ENCODE measurements at places on chromosomes 6 and 20.

DNA sequence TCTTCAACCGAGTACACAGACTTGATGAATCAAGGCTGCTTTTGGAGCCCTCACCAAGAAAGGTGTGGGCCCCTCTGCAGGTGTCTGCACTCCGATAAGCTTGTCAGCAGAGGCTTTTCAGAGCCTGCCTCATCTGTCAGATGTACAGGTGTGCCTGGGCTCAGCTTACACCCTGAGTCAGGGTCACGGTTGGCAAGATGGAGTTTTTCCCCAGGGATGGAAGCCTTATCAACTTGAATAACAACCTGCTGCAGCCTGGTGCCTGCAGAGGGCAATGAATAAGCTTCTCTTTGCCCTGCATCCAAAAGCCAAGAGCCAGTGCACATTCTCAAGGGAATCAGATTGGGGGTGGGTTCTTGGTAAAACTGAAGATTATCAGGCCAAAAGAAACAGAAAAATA, 427.1 kb downstream of the CD83 start:
- no peak for DNase-seq

DNA sequence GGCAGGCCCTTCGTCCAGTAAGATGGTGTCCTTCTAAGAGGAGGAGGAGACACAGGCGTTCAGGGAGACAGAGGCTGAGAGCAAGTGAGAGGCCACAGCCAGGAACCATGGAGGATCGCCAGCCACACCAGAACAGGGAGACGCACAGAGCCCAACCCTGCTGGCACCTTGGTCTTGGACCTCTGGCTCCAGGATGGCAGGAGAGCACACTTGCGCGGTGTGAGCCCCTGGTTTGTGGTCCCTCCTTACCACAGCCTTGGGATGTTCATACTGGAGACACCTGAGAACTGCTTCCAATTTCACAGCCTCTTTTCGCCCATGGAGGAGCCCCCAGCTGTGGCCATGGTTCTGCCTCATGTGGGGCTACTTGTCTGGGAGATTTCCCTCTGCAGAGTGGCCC, 222.4 kb downstream of the DLL1 start:
- no peak for DNase-seq

DNA sequence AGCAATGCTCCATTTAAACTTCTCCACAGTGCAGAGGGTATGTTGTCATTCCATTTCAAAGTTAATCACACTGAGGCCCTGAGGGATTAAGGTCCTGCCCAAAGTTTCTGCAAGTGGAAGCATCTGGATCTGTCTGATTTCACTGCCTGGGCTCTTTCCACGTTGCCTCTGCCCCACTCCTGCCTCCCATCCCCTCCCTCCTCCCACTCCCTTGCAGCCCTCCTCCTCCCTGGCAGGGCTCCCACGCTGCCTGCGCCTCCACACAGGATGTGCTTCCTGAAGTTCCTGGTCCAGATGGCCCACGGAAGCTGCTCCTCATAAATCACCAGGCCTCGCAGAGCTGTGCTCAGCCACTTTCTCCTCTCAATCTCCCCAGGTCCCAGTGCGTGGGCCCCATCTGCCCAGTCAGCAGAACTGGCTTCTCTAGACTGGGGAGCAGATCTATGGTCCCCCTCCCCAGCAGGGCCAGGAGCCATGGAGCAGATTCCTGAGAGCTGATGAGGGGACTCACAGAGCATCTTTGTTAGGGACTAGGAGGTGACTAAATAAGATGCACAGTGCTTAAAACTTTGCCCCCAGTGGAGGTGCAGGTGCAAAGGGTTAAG, 65.4 kb upstream of the MAFB start:
- DNase-seq = no peak

DNA sequence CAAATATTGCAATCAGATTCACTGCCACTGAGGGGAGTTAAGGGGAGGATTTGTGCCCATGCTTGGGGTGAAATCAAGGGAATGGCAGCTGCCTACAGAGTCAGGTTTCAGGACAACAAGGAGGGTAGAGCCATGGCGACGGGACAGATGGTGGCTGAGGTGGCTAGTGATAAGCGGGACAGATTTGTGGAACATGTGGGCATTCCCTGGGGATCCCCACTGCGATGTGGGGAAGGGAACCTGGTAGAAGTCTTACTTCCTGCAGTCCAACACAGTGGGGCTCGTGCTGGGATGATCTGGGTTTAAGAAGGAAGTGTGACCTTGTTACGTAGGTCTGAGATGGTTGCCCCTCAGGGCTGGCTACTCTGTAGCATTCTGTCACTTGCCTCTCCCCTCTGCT, 292.0 kb upstream of the JARID2 start:
- DNase-seq = no peak

- no peak for DNase-seq
Measured at GRCh38 chr6:161414180-161414579, 140.3 kb upstream of the AGPAT4 start.

GRCh38 chr6:121503589-121503991, 68.1 kb downstream of the GJA1 start:
- no peak for DNase-seq

- DNase-seq = no peak
Measured at GRCh38 chr6:133128191-133128590, 113.0 kb upstream of the EYA4 start.

Measured in activated CD4-positive, alpha-beta T cell treated with anti-CD3 and anti-CD28 coated beads for 1 hour (primary cell).